ENCODE measurements at places on chromosomes 3 and 15. TPM values are rescaled to one million over a fixed set of nuclear protein-coding genes. Genes with fewer than 3 reads are reported as not detected.

STAC gene
- 12.0 TPM for polyA plus RNA-seq

ANKRD63 gene
- polyA plus RNA-seq, result 0.40 TPM

CKMT1B gene
- 3.2 TPM for polyA plus RNA-seq

PLSCR5 gene
- polyA plus RNA-seq, result not detected

PTX3 gene
- 6.3 TPM for polyA plus RNA-seq

SCAANT1 gene
- polyA plus RNA-seq, result 2.3 TPM

LNP1 gene
- polyA plus RNA-seq, result 6.7 TPM

CYP8B1 gene
- polyA plus RNA-seq, result 0.84 TPM

CD276 gene
- polyA plus RNA-seq, result 156 TPM

CDC25A gene
- 12.2 TPM for polyA plus RNA-seq

SKOR1 gene
- 0.58 TPM for polyA plus RNA-seq

HHATL gene
- polyA plus RNA-seq, result 0.48 TPM

TMCO5A gene
- not detected for polyA plus RNA-seq

ARL6 gene
- 16.2 TPM for polyA plus RNA-seq

SLC2A2 gene
- 11.0 TPM for polyA plus RNA-seq

HAUS2 gene
- polyA plus RNA-seq, result 18.2 TPM

LRRFIP2 gene
- polyA plus RNA-seq, result 39.8 TPM

SMAD6 gene
- 39.4 TPM for polyA plus RNA-seq

GNAI2 gene
- 191 TPM for polyA plus RNA-seq

NFKBIZ gene
- 4.2 TPM for polyA plus RNA-seq

COLQ gene
- polyA plus RNA-seq, result 10.1 TPM

Measured in renal pelvis (tissue), 12 donors.